Hematopoietic multipotent progenitor cell (in vitro differentiated cells): ENCODE measurements at places on chromosomes 4 and X. TPM values are rescaled to one million over a fixed set of nuclear protein-coding genes. Genes with fewer than 3 reads are reported as not detected.

Gene WDR19
- total RNA-seq, result 13.2 TPM

Gene MUC7
- not detected for total RNA-seq

DNA sequence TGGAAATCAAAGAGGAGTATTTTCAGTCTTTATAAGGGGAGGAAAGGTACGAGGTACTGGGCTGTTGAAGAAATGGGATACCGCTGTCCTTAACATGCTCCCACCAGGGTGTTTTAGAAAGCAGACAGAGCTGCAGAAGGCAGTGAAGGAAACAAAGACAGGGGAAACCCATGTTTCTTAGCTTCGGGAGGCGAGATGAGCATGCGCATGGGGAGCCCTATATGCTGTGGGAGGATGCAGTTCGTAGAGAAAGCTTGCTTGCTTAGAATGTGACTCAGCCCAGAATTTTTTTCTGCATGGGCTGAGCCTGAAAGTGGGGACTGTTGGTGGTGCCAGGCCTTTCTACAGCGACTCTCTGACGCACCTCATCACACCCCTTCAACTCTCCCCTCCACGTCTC lies 28.8 kb upstream of the SCOC start:
- no peak for DNase-seq

- DNase-seq, result no peak
Observed at GRCh38 chrX:134006484-134007161, 21.2 kb upstream of the GPC3 start.

GRCh38 chrX:37752936-37753335 lies 26.9 kb upstream of the CYBB start:
- no peak for DNase-seq
